ENCODE measurements at places on chromosomes 6 and 20.

DNA sequence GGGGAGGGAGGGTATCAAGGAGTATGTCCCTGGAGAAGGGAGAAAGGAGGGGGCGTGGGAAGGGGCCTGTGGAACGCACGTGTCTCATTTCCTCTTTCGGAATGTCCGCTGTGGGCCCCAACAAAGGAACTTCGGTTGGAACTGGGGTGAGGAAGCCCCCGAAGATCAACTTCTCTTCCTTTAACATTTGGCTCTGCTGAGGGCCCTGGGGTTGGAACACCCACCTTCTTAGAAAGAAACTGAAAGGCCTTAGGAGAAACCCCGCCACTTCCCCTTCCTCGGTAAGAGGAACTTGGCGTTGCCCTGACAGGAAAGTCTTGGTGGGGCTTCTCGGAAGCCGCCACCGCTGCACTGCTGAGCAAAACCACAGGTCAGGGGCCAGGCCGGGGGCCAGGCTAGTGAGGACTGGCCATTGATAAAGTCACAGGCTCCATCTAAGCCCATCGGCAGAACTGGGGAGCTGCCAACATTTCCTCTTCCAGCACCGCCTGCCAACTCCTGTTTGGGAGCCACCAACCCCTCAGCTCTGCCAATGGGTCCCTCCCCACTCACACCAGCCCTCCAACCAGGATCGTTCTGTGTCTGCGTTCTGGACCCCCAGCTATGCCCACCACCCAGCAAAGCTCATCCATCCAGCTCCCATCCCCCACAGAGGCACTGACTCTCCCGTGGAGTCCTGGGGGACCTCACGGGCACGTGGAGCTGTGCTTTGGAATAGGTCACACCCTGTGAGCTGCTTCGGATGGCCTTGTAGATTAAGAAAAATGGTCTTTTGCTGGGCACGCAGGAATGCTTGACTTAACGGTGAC is 44.8 kb downstream of the FGD2 start:
- DNase-seq, result no peak

DNA sequence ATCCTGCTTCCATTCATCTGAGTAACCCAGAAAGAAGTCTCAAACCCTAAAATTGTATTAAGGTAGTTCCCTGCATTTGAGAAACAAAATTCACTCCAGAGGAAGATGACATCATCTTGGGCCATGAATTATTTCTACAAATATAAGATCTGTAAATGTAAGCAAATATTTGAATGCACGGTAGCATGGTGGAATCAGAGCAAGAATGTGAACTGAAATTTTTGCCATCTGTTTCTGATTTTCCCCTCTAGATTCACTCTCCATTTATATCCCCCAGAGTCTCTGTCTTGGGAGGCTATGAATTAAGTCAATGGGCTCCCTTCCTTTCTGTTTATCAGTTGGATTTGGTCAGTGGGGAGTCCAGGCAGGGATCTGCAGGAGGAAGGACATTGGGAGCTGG is 5.8 kb upstream of the MAP3K5 start:
- no peak for DNase-seq

- DNase-seq, result peak; percentile 92
Observed at GRCh38 chr6:139943391-139943790, 568.9 kb upstream of the CITED2 start.

DNA sequence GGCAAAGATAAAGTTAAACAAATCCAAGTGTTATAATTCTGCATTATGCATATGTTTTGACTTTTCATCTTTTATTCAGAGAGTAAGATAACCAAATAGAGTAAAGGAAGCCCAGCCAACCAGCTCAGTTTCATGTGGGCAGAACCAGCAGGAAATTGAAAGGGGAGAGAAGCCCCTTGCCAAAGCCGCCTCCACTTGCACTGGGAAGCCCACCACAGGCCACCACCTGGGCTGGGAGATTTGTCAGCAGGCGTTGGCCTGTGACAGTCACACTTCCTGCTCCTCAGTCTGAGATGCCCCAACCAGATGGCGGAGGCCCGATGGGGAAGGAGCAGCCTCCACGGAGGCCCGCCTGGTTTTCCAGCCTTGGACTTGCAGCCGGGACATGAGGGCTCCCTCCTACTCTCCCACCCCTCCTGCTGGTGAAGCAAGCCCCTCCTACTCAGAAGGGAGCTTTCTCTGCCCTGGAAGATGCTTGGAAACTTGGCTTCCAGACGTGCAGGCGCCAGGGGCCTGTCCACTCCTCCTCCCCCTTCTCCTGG is 166.8 kb upstream of the SULF2 start:
- DNase-seq, result no peak

GRCh38 chr20:49319208-49319809 is 41.5 kb upstream of the ZNFX1 start:
- DNase-seq, result no peak

All from ELR (cell line).